ENCODE measurements at places on chromosomes 7 and 10. TPM values are rescaled to one million over a fixed set of nuclear protein-coding genes. Genes with fewer than 3 reads are reported as not detected.

- H3K27me3 ChIP-seq = no peaks in the 10 kb centered on the region
- H3K4me3 ChIP-seq = no peak overlapping the region
- no peak overlapping the region for H3K27ac ChIP-seq
- H3K36me3 ChIP-seq = no peaks in the 10 kb centered on the region
- DNase-seq = no peak
- H3K4me1 ChIP-seq = no peaks in the 10 kb centered on the region
Observed at GRCh38 chr10:22833353-22833752, 94.5 kb upstream of the ARMC3 start.

GRCh38 chr7:101374990-101375389 is 12.3 kb downstream of the COL26A1 start:
- no peak overlapping the region for H3K4me3 ChIP-seq
- H3K4me1 ChIP-seq = peaks cover 3% of the 10 kb centered on the region
- H3K27me3 ChIP-seq = no peaks in the 10 kb centered on the region
- peaks cover 15% of the 10 kb centered on the region for H3K36me3 ChIP-seq

- no peaks in the 10 kb centered on the region for H3K27me3 ChIP-seq
- H3K27ac ChIP-seq = no peak overlapping the region
- no peak overlapping the region for H3K4me3 ChIP-seq
- H3K4me1 ChIP-seq = no peaks in the 10 kb centered on the region
- H3K36me3 ChIP-seq = no peaks in the 10 kb centered on the region
Observed at GRCh38 chr10:77072836-77073662, 564.6 kb downstream of the KCNMA1 start.

DNA sequence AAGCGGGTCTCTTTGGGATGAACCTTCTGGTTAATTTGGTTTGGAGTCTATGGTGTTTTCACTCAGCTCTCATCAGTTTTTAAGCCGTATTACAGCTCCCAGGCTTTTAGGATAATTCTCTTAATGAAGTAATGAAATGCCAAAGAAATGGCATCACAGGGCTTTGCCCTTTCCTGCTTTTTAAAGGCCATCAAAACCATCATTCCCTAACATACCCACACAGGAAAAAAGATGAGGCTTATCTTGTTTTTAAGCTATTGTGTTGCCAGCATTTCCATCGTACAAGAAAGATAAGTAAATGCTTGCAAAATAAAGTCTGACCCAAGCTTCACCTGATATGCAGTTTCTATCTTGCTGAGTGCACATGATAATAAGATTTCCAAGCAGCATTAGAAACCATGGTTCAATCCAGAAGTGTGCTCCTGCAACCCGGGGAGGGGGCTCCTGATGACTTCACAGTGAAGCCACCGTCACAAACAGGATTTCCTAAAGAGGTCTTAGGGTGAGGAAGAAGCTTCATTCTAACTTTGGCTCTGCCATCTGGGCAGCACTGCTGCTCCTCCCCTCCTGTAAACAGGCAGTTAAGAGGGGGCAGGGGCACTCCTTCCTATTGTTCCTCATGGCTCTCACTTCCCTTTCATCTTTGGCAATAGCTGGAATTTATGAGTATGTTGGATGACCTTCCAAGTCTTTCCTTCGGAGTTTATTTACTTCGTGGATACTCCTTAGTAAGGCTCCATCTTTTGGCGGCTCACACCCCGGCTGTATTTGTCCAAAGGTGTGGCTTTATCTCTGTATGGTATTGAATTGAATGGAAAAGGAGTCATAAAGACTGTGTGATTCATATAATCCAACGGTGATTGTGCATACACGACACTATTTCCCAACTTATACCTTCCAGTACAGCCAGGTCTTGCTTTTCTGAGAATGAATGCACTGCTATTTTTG is 55.2 kb upstream of the FAM133B start:
- H3K27me3 ChIP-seq = no peaks in the 10 kb centered on the region
- H3K4me3 ChIP-seq = no peak overlapping the region
- H3K4me1 ChIP-seq = no peaks in the 10 kb centered on the region
- H3K27ac ChIP-seq = no peak overlapping the region

DNA sequence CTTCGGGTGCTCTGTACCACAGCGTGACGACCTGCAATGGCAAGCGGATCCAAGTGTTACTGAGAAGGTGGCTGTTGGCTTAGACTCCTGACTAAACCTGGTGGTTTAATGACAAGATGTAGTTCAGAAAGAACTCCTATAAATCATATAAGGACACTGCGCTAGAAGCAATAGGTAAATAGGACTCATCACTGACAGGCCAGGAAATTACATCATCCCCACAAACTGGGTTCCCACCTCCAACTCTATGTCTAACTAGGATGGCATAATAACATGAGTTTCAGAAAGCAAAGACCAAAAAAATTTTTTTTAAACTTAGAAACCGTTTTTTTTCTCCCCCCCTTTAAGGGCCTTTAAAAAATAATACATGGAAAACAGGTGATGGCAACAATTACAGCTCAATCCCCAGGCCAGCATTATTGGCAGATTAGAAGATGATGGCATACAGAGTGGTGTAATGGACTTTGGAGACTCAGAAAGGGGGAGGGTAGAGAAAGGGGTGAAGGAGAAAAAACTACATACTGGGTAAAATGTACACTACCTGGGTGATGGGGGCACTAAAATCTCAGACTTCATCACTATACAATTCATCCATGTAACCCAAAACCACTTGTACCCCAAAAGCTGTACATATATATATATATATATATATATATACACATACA is 81.4 kb upstream of the FAM133B start:
- no peak for DNase-seq
- H3K36me3 ChIP-seq = no peaks in the 10 kb centered on the region
- H3K27ac ChIP-seq = no peak overlapping the region
- no peaks in the 10 kb centered on the region for H3K4me1 ChIP-seq
- no peaks in the 10 kb centered on the region for H3K27me3 ChIP-seq

GRCh38 chr7:132441935-132442334 is 134.3 kb downstream of the PLXNA4 start:
- H3K4me1 ChIP-seq = peaks cover 4% of the 10 kb centered on the region
- H3K36me3 ChIP-seq = no peaks in the 10 kb centered on the region
- no peak for DNase-seq
- H3K27me3 ChIP-seq = no peaks in the 10 kb centered on the region
- H3K4me3 ChIP-seq = no peak overlapping the region

DNA sequence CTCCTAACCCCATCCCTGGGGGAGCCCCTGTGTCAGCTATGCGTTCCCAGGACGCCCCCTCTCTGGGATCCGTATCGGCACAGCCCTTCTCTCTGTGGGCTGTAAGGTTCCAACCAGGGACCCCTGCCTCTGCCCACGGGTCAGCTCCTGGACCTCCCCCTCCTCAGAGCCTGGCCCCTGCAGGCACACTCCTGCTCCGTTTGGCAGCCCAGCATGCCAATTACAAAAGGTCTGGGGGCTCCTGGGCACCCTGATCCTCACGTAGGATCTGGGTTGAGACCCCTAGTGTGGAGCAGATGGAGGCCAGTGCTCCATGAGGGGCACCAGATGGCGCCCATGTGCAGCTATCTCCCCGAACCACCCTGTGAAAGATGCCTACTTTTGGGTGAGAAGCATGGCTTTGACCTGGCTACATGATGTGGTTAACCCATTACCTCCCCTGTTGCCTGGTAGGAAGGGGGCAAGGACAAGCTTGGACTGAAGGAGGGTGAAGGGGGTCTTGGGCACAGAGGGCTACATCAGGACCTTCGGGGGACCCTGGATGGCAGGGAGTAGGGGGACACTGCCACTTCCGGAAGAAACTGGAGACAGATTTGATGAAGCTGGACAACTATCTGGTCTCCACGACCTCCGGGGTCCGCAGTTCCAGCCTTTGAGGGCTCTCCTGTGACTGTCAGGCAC is 9.0 kb downstream of the TACR2 start:
- DNase-seq = peak; percentile 62
- no peaks in the 10 kb centered on the region for H3K27me3 ChIP-seq
- H3K27ac ChIP-seq = no peak overlapping the region
- H3K36me3 ChIP-seq = peaks cover 4% of the 10 kb centered on the region
- no peak overlapping the region for H3K4me3 ChIP-seq

- H3K27me3 ChIP-seq = peaks cover 10% of the 10 kb centered on the region
- 0 out of 2 replicates have a peak, but pooled peaks cover 2% of the 10 kb centered on the region for H3K4me1 ChIP-seq
- H3K36me3 ChIP-seq = no peaks in the 10 kb centered on the region
Observed at GRCh38 chr7:31051598-31052486, at the start of gene ADCYAP1R1. ADCYAP1R1 (plus strand) TSS chr7:31052308; CDS start chr7:31063265, 10,957 bp downstream.

- no peaks in the 10 kb centered on the region for H3K27me3 ChIP-seq
- no peak for DNase-seq
- H3K4me1 ChIP-seq = peaks cover 4% of the 10 kb centered on the region
- H3K27ac ChIP-seq = no peak overlapping the region
Observed at GRCh38 chr10:132444877-132445351, 47.9 kb downstream of the PWWP2B start.

GRCh38 chr10:1631282-1631681 is 106.0 kb downstream of the ADARB2 start:
- no peaks in the 10 kb centered on the region for H3K36me3 ChIP-seq
- H3K27ac ChIP-seq = no peak overlapping the region
- H3K27me3 ChIP-seq = no peaks in the 10 kb centered on the region
- no peak for DNase-seq
- H3K4me3 ChIP-seq = no peak overlapping the region

DNA sequence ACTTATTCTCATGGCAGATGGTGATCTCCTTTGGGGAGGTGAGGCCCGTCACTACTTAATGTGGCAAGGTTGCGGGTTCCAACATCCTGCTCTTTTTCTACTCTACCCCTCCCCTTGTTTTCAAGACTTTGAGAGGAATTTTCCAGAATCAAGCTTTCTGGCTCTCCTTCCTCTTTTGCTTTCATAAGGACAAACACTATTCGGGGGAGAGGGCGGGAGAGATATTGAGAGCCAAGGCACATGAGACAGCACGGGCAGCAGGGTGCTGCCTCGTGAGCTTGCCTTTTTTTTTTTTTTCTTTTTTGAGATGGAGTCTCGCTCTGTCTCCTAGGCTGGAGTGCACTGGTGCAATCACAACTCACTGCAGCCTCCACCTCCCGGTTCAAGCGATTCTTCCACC is 6.9 kb upstream of the PFKFB3 start:
- no peak overlapping the region for H3K27ac ChIP-seq
- no peaks in the 10 kb centered on the region for H3K36me3 ChIP-seq
- DNase-seq = no peak
- H3K27me3 ChIP-seq = peaks cover 16% of the 10 kb centered on the region
- H3K4me1 ChIP-seq = no peaks in the 10 kb centered on the region
- no peak overlapping the region for H3K4me3 ChIP-seq

GRCh38 chr7:19944363-19945120 is 171.1 kb upstream of the TMEM196 start:
- no peak overlapping the region for H3K4me3 ChIP-seq
- no peak for DNase-seq
- peaks cover 15% of the 10 kb centered on the region for H3K36me3 ChIP-seq
- no peak overlapping the region for H3K27ac ChIP-seq

DNA sequence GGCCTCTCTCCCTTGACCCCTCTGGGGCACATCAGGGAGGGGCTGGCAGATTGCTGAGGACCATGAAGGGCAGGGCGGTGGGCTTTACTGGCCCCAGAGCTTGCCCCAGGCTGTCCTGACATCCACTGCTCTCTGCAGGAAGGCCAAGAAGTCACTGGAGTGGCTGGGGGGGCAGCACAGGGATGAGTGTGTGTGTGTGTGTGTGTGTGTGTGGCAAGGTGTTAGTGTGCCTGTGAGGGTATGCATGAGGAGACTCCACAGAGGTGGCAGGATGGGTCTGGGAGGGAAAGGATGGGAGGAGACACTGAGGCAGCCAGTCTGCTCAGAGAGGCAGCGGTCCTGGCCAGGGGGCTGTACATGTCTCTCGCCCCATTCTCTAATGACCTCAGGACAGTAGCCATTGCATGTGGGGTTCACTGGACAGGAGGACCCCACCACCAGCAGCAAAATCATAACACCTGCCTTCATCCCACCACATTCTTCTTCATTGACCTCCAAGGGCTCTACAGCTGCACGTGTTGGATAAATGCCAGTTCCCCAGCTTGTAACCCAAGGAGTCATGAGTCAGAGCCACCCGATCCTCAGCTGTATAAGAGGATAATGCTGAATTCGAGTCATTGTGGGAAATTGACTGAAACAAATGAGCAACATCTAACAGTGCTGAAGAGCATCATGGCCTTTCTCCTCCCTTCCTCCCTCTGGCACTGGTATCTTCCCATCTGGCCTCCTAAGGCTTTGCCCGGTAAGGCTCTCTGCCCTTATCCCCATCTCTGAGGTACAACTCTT is 720.5 kb downstream of the GRID1 start:
- no peaks in the 10 kb centered on the region for H3K4me1 ChIP-seq
- no peaks in the 10 kb centered on the region for H3K27me3 ChIP-seq
- DNase-seq = no peak
- H3K4me3 ChIP-seq = no peak overlapping the region
- no peak overlapping the region for H3K27ac ChIP-seq
- no peaks in the 10 kb centered on the region for H3K36me3 ChIP-seq

GRCh38 chr10:11899067-11899876 is 76.1 kb downstream of the PROSER2 start:
- H3K4me1 ChIP-seq = peaks cover 8% of the 10 kb centered on the region
- DNase-seq = no peak
- no peaks in the 10 kb centered on the region for H3K36me3 ChIP-seq
- H3K4me3 ChIP-seq = no peak overlapping the region
- no peaks in the 10 kb centered on the region for H3K27me3 ChIP-seq

GRCh38 chr10:61124756-61125530 is 181.0 kb upstream of the RHOBTB1 start:
- no peak overlapping the region for H3K4me3 ChIP-seq
- H3K27ac ChIP-seq = no peak overlapping the region
- H3K27me3 ChIP-seq = no peaks in the 10 kb centered on the region
- no peaks in the 10 kb centered on the region for H3K4me1 ChIP-seq
- no peak for DNase-seq

DNA sequence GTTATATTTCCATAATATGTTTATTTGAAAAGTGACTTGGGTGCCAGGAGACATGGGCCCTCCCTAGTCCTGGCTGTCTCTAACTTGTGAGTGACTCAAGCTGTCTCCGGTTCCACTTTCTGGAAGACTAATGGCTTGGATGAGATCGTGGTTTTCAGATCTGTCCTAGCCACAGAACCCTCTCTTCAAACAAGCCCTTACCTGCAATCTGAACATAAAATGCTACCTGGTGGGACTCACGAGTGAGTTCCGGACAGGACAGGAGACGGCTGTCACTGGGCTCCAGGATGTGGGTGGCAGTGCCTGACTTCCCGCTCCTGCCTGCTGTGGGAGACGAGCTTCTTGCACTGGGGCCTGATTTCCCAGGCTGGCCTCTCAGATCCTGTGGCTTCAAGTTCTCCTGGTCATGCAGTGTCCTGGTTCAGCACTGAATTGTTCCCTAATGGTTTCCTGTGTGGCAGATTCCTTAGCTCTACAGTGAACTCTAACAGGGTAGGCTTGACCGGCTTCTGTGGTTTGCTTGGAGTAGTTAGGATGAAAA is 26.0 kb upstream of the PFKFB3 start:
- no peaks in the 10 kb centered on the region for H3K27me3 ChIP-seq
- no peak for DNase-seq
- H3K4me3 ChIP-seq = no peak overlapping the region
- H3K4me1 ChIP-seq = no peaks in the 10 kb centered on the region
- no peak overlapping the region for H3K27ac ChIP-seq

IRF5 gene
- total RNA-seq = 0.74 TPM

All from H9 (cell line).